Stimulated activated CD4-positive, alpha-beta T cell treated with anti-CD3 and anti-CD28 coated beads, Interleukin-1b, Interleukin-23, amount 100 ng/mL, for 1 hour (primary cell): ENCODE measurements at places on chromosomes 3 and 15.

- no peak for DNase-seq
Observed at GRCh38 chr3:125960456-125961288, 8.3 kb upstream of the ROPN1B start.

DNA sequence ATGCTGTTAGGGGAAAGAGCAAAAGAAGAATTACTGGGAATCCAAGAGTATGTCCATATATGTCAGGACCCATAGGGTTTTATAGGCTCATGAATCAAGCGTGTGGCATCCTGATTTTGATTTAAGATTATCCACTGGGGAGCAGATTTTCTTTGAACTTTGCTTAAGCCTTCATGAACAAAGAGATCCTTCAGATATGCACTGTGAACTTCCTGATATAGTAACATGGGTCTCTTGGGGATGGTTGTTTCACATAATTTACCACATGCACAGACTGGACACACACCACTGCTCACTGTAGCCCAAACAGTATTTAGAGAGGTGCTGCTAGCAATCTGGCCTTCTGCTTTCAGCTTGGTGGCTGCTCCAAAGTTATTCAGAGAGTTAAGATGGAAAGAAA, 200.9 kb upstream of the ZPLD1 start:
- no peak for DNase-seq

DNA sequence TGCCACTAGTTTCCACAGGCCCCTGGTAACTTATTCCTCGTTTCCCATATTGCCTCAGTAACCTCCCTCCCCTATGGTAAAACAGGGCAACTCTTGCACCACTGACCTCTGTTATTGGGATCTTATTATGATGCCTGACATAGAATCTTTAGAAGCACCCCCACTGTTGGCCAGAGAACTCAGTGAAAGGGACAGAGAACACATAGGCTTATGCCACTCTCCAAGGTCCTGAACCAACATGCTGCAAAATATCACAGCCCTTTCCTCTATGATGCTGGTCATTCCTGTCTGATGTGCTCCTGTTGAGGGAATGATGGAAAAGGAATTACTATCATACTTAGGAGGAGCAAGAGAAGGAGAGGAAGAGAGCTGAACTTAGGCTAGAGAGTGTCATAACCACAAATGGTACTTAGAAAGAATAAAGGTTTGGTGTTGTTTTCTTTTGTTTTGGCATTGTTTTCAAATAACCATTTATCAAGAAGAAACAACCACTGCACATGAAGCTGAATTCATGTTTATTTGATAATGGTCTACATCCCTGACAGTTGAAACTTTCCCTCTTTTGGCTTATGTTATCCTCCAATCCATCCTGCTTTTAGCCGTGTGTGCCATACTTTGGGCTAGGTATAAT, 330.2 kb downstream of the EPHB1 start:
- no peak for DNase-seq

GRCh38 chr3:147616998-147617619, 207.9 kb downstream of the ZIC1 start:
- DNase-seq: no peak

GRCh38 chr3:66227915-66228314, 7.1 kb downstream of the SLC25A26 start:
- DNase-seq: no peak

GRCh38 chr3:193506921-193507320, 47.8 kb downstream of the ATP13A4 start:
- DNase-seq: no peak

DNA sequence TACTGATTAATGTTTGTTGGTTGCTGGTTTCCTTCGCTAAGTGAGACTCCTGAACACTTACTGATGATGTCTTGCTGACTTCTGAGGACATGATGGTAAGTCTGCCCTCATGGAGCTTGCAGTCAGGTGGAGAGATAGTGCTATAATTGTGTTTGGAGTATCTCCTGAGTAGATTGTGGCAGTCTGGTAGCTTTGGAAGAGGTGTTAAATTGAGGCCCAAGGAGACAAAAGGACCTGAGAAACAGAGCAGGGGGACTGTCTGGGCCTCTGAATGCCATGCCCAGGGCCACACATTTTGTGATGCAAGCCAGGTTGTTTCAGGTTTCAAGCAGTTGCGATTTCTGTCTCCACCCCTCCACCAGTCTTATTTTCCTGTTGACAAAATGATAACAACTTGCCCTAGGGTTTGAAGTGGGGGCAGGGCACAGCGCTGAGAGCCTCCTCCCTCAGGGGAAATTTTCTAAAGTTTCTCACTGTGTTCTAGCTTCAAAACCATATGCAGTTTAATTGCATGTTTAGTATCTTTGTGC, 16.7 kb downstream of the SMAD3 start:
- no peak for DNase-seq

GRCh38 chr3:52228266-52228665, 2.8 kb upstream of the TLR9 start:
- no peak for DNase-seq

- no peak for DNase-seq
Observed at GRCh38 chr15:29097168-29097567, 172.5 kb downstream of the NSMCE3 start.

DNA sequence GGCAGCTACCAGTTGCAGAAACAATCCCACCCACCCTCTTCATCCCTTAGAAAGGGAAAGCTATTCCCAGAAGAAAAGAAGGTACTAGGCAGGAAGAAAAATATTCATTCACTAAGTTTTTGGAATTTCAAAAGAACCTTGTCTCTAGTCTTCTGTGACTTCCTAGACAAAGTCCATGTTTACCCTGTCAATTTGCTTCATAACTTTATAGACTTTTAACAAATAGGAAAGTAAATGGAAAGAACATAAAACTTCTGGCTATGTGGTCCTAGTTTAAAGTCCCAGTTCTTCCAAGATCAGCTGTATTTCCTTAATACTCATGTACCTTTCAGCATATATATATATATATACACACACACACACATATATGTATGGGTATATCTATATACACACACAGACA, 143.7 kb upstream of the SNTN start:
- no peak for DNase-seq

DNA sequence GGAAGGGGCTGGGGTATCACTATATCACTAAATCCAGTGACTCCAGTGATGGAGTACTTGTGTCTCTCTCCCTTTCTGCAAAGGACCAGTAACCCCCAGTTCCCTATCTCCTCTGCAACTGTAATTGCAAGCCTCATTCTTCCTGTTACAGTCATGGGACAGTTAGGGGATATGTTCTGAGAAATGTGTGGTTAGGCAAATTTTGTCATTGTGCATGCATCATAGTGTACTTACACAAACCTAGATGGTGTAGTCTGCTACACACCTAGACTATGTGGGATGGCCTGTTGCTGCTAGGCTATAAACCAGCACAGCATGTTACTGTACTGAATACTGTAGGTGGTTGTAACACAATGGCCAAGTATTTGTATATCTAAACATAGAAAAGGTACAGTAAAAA, 2.2 kb downstream of the VPS8 start:
- no peak for DNase-seq

GRCh38 chr15:29921130-29921601, 98.9 kb upstream of the TJP1 start:
- no peak for DNase-seq

- DNase-seq: no peak
Observed at GRCh38 chr15:75195122-75195765, 6.4 kb upstream of the C15orf39 start.

- DNase-seq: no peak
Observed at GRCh38 chr15:85570336-85570735, 189.9 kb downstream of the AKAP13 start.

- DNase-seq: no peak
Observed at GRCh38 chr15:79035111-79035601, 55.4 kb downstream of the RASGRF1 start.

DNA sequence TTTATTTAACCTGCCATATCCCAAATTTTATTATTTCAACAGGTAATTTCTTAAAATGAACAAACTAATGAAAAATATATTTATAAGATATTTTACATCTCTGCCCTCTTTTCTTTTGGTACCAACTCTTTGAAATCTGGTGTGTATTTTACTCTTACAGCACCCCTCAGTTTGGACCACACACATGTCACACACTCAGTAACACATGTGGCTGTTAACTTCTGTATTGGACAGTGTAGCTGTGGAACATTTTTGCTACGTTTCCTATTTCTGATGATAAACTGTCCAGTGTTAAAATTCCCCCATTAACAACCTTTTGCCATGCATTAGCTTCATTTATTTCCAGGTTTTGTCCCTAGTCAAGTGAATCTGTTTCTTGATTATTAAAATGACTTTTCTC, 250.6 kb downstream of the NFKBIZ start:
- no peak for DNase-seq

DNA sequence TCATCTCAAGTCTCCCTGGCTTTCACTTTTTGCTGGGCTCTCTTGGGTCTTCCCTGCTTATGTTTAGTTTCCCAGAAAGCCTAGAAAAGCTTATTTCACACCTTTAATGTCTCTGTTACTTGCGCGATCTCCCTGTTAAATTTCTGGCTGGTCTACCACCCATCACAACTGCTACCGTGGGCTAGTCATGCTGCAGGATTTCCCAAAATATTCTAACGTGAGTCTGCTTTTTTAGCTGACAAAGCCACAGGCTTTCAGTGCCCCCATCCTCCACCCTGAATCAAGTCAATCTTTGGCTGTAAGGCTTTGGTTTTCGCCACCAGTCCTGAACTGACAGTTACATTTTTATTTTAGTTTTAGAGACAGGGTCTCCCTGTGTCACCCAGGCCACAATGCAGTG, 74.1 kb downstream of the SUMF1 start:
- DNase-seq: no peak

GRCh38 chr15:75659928-75660645, 12.4 kb downstream of the SNX33 start:
- DNase-seq: no peak

DNA sequence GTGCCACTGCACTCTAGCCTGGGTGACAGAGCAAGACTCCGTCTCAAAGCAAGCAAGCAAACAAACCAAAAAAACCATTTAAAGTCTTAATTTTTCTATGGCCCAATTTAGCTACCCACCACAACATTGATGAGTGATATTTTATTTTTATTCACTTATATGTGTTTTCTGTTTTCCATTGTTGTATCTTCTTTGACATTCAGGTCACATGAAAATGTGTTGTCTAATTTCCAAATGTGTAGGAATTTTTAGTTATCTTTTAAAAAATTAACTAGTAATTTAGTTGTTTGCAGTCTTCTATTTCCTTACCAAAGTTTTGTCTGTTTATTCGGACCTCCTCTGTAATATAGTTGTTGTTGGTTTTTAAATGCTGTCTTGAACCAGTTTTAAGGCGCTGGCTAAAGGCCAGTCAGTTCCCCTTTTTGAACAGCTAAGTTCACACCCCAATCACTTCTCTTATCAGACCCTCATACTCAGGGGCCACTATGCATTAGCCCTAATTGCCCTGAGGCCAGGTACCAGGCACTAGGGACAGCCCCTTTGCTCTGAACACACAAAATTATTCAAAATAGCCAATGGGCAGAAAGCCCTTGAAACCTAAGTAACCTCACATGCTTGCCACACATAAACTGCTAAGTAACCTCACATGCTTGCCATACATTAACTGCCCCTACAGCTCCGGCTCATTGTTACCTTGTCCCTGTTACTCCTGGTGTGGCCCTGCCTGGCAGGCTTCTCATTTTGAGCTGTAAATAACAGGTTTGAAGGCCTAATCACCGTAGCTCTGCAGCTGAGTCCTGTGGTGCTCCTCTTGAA, 4.3 kb upstream of the CCR4 start:
- no peak for DNase-seq

GRCh38 chr3:31232055-31233025, 300.4 kb upstream of the STT3B start:
- no peak for DNase-seq

GRCh38 chr15:58608129-58608590, 141.3 kb downstream of the ADAM10 start:
- DNase-seq: no peak

DNA sequence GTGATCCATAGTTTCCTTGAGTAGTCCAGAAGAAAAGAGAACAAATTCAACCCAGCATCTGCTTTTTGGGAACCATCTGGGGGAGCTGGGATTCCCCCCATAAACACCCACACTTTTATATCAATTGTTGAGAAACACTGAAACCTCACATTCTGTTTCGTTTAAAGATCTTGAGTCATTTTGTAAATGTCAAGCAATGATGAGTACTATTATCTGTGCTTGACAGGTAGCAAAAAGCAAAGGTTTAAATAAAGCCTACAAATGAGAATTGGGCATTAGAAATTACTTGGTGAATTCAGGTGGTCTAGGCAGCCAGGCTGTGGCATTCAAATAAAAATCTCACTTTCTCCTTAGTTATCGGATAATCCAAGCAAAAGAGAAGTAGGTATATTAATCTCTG, 75.7 kb downstream of the TMEM266 start:
- no peak for DNase-seq

DNA sequence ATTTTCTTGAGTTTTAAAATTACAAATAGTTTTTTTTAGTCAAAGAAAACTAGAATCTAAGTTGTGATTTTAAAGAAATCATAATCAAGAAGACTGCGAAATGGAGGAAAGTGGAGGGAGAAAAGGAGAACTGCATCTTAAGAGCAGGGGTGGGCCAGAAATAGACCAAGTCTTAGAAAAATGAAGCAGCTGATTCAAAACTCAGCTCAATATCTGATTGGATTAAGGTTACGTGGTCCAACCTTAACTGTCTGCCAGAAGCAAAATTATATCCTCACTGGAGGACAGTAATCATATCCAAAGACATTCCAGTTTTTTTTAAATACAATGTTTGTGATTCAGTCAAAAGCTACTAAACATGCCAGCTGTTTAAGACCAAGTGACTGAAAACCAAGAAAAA, 41.4 kb downstream of the CHSY1 start:
- DNase-seq: no peak

DNA sequence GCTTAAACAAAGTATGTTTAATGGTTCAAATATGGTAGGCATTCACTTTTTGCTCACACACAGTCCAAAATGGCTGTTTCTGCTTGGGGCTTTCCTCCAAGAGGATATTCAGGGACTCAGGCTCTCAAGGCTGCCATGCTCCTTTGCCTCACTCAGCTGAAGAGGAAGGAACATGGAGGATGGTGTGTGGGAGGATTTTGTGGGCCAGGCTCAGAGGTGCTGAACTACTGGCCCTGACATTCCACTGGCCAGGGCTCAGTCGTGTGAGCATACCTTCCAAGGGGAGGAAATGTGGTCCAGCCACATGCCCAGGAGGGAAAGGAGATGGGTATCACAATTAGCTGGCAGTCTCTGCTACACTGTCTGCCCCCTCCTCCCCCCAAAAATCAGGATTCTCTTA, 8.7 kb downstream of the PXYLP1 start:
- no peak for DNase-seq

DNA sequence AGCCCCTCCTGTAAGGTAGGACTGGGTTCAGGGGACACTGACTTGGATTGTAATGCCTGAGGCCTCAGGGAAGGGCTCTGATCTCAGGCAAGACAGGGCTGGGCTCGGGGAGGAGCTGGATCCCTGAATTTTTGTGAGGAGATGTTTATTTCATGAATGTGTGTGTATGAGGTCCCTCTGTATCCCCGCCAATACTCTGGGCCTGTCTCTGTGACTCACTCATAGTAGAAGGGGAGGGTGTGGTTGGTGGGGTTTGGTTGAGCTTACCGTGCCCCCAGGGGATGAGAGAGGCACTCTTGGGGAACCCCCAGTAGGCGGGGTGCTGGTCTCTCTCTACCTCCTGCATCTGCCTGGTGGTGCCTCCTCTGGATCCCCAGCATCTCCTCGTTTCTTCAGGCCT, 28.1 kb downstream of the RPSA start:
- no peak for DNase-seq
